ENCODE measurements at places on chromosomes 2 and 18. TPM values are rescaled to one million over a fixed set of nuclear protein-coding genes. Genes with fewer than 3 reads are reported as not detected.

Gene NEU4
- 0.22 TPM for total RNA-seq

Gene RAMP1
- 9.1 TPM for total RNA-seq

Gene PLB1
- total RNA-seq, result 1.9 TPM

Gene C2orf92
- total RNA-seq, result 8.5 TPM

Gene LIMS4
- 1.3 TPM for total RNA-seq

Gene COMMD1
- total RNA-seq, result 32.0 TPM

Gene COL6A3
- 200 TPM for total RNA-seq

Gene SPP2
- total RNA-seq, result not detected

Gene GKN2
- not detected for total RNA-seq

Gene SCTR
- total RNA-seq, result not detected

Gene DYNAP
- total RNA-seq, result not detected

Gene MOGAT1
- total RNA-seq, result not detected

DNA sequence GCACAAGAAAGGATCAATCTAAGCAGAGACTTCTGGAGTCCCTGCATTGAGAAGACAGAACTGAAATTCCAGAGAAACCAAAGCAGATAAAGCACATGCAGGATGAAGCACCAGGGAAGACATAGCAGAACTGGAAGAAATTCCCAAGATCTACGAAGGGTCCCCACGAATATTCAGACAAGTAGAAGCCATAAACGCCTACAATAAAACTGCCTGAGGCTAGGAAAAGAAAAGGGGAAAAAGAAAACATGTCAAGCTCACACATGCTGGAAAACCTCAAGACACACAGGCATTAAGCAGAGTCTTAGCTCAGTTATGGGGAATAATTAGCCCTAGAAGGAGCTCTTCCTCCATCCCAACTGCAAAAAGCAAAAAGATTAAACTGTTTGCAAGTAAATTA is 171.2 kb downstream of the NBAS start:
- no peak for DNase-seq

- DNase-seq, result no peak
Measured at GRCh38 chr2:47666332-47666731, 116.6 kb upstream of the MSH6 start.

- DNase-seq, result no peak
Measured at GRCh38 chr2:20676353-20677215, 9.6 kb downstream of the GDF7 start.

DNA sequence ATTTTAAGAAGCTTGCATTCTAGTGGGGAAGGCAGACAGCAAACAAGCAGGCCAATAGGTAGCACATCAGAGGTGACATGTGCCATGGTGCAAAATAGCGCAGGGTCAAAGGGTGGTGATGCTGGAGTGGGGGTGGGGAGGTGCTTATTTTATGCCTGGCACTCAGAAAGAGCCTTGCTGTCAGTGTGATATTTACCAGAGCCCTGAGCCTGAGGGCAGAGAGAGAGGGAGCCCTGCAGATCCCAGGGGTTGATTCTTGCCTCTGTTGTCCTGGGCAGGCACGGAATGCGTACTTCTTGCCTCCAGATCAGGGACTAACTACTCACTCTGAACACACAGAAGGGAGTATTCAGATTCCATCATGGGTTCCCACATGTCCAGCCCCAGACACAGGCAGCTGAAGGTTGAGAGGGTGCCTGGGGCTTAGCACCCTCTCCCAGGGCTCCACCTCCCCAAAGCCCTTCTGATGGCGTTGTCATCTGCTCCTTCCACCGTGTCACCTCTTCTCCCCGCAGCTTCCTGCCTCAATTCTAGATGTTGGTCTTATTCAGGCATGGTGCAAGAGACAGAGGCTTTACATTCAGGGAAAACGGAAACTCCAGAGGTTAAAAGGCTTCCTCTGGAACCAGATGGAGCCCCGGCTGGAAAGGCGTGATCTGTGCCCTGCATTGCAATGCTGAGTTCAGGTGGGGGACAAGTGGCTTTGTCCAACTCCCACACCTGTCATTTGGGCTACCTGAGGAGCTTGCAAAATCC is 252.3 kb downstream of the HAUS1 start:
- no peak for DNase-seq

DNA sequence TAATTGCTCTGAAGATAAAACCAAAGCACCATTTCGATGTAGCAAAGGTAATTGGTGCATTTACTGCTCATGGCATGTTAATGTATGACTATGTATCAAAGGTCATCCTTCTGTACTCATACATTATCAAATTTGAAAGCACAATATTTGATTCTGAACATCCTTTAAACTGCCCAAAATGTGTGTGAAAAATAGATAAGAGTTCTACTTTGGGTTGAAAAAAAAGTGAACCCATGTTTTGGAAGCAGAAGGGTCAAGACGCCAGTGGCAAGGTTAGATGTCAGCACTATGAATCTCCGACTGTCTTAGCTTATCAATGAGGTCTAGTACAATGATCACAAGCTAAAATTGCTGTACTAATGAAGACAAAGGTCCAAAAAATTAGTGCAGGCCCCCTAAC is 83.1 kb downstream of the LNPK start:
- no peak for DNase-seq

DNA sequence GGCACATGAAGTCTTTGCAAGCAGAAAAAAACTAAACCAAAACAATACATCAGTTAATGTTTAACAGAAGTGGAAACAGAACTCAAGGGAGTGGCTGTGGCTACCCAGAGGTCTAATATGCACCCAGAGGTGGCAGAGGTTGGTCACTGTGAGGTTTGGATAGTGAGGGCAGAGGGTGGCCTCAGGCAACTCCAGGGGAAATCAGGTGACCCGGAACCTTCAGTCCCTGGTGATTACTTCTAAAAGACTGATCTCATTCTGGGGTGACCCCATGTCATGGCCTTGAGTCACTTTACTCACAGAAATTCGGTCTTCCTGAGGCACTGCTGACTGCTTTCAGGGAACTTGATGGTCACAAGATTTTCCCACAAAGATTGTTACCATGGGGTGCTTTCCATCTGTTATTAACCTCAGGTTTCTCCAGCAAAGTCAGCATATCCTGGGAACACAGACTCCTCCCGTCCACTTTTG is 99.4 kb downstream of the TMEM17 start:
- DNase-seq, result no peak

DNA sequence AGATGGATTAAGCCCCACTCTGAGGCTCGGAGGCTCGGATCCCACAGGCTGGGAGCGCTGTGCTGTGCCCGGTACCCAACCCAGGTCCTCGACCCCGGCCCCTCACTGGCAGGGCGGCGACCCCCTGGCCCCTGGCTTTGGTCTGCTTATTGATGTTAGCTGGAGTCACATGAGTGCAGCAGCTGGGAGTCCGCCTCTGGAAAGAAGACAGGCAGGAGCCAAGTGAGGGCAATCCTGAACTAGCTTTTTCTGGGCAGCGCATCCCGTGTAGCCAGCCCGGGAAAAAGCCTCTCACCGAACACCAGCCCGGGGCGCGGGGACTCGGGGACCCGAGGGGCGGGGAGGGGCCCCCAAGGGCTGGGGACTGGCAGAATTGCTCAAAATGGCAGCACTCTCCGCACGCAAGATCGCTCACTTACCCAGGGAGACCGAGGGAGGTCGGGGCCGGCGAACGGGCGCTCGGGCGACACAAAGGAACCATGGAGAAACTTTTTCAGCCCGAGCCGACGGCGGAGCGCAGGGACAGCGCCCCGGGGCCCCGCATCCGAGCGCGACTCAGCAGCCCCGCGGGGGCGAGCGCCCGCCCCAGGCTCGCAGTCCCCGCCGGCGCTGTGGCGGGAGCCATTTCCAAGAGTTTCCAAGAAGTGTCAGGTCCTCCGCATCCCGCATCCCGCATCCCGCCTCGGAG is 567 bp downstream of the TMEM200C start:
- peak; percentile 2 for DNase-seq

DNA sequence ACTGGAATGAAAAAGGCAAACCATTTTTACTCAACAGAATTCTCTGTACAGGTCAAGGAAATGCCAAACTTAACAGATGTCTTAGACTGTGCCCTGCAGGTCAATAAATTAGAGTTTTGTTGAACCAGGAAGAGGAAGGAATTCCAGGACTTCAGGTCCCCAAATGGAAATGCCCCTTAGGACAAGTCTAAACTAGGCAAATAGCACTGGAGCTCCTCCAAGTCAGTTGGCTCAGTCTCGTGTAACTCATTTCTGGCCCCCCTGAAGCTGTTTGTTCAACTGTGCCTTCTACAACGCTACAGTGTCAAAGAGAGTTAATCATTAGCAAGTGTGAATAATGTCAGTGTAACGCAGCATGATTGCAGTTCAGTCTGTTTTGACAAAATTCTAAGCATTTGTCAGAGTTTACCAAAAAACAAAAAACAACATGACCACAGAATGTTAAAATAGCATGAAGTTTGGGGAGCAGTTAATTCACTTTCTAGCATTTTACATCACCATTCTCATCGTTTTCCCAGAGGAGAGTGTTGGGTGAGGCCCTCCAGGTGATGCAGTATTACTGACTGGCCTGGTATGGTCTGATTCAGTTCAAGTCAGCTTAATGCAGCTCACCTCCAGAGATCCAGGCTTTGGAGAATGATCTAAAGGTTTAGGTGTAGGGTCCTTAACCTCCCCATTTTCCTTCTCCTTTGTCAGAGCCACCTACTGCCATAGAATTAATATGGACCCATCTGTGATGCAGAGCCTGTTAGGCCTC is 108.1 kb downstream of the AQP4 start:
- no peak for DNase-seq

DNA sequence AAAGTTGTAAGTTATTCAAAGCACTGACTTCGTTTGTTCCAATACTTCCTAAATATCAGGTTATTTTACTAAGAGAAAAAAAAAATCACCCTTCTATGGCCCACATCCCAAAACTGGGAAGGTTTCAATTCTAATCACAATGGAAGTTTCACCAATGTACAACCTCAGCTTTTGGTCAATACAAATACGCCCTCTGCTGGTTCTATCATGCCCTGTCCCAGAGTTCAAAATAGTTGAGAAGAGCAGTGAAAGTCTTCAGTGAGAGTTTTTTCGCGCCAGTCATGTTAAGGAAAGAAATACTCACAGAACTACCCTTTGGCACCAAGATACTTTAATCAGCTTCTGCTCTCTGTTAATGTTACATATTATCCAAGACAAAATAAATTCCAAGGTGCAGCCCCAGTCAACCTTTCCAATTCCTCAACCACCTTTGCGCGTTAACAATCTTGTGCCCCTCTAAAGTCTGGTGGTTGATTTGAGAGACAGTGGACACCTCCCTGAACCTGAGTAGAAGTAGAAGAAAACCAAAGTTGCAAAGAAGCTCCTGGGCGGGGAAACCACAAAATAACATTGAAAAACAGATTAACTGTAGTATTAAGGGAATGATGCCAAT is 59.9 kb downstream of the SUMO1 start:
- DNase-seq, result peak; percentile 47

DNA sequence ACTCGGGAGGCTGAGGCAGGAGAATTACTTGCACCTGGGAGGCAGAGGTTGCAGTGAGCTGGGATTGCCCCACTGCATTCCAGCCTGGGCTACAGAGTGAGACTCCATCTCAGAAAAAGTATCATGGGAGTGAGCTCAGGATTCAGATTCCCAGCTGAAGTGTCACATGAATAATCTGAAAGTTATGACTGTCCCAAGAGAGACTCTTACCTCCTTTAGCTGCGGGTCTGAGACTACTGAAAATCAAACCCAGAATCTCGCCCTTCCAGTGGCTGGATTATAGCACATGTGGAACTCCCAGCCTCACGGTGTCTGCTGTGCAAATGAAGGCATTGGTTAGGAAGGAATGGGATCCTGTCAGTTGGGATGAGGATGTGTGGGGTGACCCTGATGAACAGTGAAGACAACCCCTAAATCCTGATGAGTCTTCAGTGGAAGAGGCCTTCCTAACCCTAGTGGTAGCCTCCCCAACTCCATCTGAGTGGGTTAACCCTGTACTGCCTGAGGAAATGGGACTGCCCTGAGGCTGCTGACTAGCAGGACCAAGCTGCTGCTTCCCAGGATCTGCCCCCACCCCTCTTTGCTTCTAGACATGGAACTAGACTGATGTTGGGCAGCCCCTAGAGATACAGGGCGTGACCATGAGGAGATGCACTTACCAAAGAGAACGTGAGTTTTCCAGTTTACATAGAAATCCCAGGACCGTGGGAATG is 16.5 kb downstream of the BOK start:
- DNase-seq, result no peak

DNA sequence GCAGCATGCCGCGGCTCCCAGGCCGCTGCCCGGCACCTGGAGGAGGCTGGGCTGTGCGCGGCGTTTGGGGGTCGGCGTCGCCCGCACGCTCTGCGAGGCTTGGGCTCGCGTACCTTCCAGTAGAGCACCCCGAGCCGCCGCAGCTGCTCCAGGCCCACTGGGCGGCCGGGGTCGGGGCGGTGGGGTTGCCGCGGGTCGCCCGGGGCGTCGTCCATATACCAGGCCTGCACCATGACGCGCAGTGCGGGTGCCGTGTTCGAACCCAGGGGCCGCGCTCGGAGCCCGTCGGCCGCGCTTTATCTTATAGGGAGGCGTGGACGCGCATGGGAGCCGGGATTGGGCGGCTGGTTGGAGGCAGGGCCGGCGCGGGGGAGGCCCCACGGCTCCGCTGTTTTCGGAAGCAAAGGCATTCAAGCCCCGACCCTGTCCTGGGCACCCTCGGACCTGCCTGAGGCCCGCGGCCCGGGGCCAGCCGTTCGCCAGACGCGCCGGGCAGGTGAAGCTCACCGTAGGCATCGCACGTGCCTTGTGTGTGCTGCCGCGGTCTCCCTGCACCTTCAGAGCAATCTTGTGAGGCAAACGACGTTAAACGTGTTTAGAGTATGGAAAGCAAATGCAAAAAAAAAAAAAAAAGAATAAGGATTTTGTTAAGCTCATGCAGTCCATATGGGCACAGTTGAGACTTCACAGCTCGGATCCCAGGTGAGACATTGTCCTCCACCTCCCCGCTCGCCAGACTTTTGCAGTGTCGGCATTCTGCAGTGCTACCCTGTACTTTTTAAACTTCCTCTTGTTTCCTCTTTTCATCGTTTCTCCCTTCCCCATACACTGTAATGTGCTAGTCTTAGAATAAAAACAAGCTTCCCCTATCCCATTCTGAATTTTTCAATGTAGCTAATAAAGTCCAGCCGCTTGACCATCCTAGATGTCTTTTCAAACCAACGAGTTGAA is at the start of gene ADI1:
Gene ADI1, minus strand, starts transcription at position 277 of the 951 bp plus-strand sequence. Its CDS starts 44 bp downstream, at position 233.
- DNase-seq, result peak; percentile 42

DNA sequence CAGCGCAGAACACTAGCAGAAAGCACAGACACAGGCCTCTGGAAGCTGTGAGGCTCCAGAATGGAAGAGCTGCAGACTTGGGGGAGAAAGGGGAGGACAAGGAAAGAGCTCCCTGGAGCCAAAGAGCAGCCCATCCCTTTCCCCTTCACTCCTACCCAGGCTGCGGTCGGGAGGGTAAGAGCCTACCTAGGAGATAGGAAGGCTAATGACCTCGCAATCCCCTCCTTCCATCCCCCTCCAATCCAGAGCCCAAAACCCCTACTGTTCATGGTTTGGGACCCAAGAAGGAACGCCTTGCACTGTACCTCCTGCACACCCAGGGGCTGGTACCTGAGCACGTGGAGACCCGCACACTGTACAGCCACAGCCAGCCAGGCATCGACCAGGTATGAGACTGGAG is 39.8 kb downstream of the LMAN2L start:
- DNase-seq, result no peak

- DNase-seq, result no peak
Measured at GRCh38 chr2:6945821-6946220, 28.6 kb downstream of the RNF144A start.

GRCh38 chr18:55406451-55406991 is 181.5 kb downstream of the TCF4 start:
- DNase-seq, result no peak

- DNase-seq, result no peak
Measured at GRCh38 chr2:85673716-85674375, 5.8 kb upstream of the SFTPB start.

GRCh38 chr2:112887964-112888749 is 22.8 kb upstream of the IL37 start:
- no peak for DNase-seq

GRCh38 chr2:23404426-23404825 is 19.4 kb downstream of the KLHL29 start:
- peak; percentile 68 for DNase-seq

GRCh38 chr2:5594249-5594695 is 97.9 kb upstream of the SOX11 start:
- DNase-seq, result peak; percentile 54
